Naive thymus-derived CD8-positive, alpha-beta T cell (primary cell): ENCODE measurements at places on chromosomes 2 and 18. TPM values are rescaled to one million over a fixed set of nuclear protein-coding genes. Genes with fewer than 3 reads are reported as not detected.
A peak's percentile ranks its signal among the peaks of the same experiment; 100 is the strongest.

- DNase-seq = no peak
Observed at GRCh38 chr18:22314001-22314400, 103.7 kb downstream of the CTAGE1 start.

DNA sequence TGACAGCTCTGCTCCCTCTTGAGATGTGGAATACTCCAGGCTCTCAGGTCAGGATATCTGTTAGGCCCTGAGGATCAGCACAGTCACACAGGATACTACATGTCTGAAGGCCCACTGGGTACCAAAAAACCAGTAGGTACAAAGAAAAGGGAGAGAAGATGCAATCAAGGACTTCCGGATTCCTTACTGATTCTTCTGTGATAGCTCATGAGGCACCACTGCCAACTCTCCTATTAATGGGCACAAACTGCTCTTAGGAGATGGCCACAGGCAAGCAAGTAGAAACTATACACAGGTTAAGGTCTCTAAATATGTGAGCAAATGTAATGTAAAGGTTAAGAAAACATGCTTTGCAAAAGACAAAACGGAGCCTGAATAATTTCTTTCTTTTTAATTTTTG lies 3.5 kb downstream of the TMEM127 start:
- no peak for DNase-seq

DNA sequence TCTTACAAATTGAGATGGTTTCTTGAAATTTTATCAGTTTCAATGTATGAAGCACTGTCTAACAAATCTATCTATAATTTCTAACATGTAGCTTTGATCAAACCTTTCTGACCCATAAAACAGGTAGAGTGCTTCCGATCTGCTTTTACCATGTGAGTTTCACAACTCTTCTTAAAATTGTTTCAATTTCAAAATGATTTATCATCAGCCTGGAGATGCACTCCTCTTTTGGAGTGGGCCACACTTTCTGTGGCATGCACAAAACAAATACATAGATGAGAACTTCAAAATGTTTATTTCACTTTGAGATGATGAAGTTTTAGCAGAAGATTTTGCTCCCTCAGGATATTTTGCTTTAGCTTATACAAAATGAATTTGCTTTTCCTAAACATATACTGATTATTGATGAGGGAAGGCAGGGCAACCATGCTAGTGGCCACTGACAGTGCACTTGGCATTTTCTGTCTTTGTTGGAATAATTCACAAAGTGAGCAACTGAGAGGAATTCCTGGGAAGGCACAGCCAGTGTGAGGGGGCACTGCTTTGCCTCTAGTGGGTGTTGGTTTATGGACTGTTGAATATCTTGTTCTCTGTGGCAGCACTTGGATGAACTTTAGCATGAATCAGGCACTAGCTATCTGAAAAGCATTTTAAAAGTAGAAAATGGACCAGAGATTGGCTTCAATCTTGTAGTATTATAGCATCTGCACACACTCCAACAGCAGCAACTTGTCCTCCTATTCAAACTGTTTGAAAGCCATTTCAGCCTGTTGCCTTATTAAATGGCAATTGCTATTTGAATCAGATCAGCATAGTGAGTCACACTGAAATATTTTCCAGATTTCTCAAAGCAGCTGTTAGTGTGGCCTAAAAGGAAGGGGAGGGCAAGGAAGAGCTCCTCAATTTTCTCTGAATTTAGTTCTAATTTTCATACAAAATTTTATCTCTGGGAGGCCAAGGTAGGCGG lies 193.2 kb downstream of the CCDC85A start:
- DNase-seq = no peak

DNA sequence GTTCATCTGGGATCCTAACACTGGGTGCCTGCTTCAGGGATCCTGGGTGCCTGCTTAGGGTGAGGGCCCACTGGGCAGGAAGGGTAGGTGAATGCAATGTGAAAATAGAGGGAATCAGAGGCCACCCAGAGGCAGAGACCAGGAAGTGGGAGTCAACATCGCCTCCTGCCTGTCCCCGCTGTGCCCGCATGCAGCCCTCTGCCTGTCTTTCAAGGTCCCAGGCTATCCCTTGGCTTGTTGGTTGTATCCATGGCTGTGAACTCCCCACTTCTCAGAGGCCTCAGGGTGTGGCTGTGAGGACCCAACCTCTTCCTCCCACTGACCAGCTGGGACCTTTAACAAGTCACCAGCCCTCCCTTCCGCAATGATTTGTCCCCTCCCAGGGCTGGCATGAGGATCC lies 26.5 kb downstream of the PSD4 start:
- DNase-seq = no peak

DNA sequence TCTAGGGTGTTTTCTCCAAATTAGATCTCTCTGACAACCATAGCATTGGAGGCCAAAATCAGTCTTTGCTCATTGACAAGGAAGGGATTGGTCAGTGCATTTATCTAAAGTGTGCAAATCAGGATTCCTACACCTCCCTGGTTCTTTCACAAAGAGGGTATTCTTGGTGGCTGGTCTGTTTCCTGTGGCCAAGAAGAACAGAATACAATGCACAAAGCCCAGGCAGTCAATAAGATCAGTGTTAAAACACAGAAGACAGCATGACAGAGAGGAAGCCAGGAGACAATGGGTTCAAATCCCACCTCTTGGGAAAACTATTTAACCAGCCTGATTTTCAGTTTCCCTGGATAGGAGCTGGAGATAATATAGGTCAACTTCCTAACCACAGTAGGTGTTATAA lies 46.1 kb upstream of the THOC1 start:
- DNase-seq = no peak

DNA sequence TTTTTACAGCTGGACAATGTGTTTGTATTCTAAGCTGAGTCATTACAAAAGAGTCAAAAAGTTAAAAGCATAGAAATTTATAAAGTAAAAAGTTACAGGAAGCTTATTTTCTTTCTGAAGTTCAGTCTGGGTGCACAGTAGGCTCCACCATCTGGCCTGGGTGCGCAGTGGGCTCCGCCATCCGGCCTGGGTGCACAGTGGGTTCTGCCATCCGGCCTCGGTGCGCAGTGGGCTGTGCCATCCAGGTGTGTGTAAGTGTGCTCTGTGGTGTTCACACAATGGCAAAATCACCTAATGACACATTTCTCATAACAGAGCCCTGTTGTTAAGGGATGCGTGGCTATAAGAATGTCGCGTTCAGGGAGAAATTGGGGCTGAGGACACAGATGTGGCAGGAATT lies 195.5 kb downstream of the ANKRD30B start:
- no peak for DNase-seq

- DNase-seq = no peak
Observed at GRCh38 chr2:207531032-207531952, 1.5 kb downstream of the CREB1 start.

GRCh38 chr2:1748741-1749488 lies 4.6 kb upstream of the PXDN start:
- DNase-seq = no peak

DNA sequence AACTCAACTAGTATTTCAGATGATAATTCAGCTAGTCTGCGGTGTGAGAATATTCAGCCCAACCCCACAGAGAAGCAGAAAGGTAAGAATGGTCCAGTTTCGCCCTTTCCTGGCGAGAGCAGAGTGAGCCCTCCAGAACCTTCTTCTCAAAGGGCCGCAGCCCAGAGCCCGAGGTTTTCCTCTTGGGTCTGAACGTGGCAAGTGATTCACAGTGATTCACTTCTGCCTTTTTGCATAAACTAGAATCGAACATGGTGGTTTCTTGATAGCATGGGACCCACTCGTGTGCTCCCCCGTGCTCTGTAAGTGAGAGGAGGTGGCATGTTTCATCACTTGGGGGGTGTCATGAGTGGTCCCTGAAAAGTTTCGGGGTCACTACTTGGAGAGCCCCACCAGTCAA lies 24.2 kb downstream of the TRAF3IP1 start:
- no peak for DNase-seq

DNA sequence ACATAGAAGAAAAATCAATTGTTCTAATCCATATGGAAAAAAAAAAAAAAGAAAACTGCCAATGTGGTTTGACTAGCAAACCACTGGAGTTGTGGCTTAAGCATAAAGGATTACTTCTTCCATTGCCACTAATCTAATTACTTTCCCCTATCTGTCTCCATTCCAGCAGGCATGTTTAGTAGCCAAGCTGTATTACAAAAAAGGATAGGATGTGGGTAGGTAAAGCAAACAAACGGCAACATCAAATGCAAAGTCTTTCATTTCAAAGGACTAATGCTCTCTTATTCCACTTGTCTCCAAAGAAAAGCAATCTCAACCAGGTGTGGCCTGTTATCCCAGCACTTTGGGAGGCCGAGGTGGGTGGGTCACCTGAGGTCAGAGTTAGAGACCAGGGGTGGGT lies 36.5 kb downstream of the SLC8A1 start:
- no peak for DNase-seq

DNA sequence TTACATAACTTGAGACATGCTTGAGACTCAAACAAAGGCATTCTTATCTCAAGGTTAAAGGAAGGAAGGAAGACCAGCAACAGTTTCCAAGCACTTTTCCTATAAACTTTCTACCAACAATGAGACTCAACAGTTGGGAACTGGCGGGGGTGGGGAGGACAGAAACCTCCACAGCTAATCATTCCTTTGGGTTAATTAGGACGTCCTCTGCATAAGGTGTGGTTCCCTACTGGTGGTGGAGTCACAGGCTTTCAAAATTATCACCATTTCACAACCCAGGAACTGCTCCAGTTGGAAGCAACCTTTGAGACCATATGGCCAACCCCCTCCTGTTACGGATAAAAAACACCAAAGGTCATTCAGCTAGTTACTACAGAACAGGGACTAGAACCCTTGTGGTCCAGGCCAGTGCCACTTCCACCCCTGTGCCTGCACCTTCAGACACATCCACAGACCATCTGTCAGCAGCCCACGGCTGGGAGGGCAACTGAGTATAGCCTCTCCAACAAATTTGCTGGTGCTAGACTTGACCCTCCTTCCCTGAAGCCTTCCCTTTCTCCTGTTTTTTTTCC lies 30.1 kb upstream of the ATL2 start:
- DNase-seq = no peak

- DNase-seq = no peak
Observed at GRCh38 chr2:53777134-53777533, 9.5 kb downstream of the CHAC2 start.

DNA sequence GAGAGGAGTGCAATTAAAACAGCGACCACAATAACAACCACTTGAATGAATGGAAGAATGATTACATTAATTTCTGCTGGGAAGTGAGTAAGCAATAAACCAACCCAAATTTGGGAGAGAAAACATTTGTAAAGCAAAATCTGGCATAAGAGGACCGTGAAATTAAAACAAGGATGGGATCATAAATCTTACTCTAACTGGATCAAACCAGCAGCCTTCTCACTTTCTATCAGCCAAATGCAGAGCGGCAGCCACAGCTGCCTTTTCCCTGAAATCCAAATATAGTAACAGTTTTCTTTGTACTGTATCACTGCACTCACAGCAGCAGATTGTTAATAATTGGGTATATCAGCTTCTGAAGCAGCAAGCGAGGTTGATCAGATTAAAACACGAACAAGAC lies 245.2 kb upstream of the REG3G start:
- no peak for DNase-seq

- no peak for DNase-seq
Observed at GRCh38 chr2:158391876-158392275, 64.7 kb downstream of the CCDC148 start.

GRCh38 chr2:32946314-32947075 lies at the start of gene LTBP1:
LTBP1 (plus strand) TSS chr2:32946953; CDS start chr2:32947325, 372 bp downstream.
- DNase-seq = peak; percentile 23

DNA sequence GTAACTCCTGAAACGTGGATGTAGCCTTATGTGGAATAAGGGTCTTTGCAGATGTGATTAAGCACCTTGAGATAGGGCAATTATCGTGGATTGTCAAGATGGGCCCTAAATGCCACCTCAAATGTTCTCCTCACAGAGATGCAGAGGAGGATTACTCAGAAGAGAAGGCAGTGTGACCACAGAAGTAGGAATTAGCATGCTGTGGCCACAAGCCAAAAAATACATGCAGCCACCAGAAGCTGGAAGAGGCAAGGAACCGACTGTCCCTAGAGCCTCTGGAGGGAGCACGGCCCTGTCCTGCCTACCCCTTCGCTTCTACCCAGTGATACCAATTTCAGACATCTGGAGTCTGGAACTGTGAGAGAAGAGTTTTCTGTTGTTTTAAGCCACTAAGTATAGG lies 47.3 kb upstream of the MGAT5 start:
- DNase-seq = no peak

GRCh38 chr2:220424561-220424960 lies 797.1 kb downstream of the SLC4A3 start:
- no peak for DNase-seq

DNA sequence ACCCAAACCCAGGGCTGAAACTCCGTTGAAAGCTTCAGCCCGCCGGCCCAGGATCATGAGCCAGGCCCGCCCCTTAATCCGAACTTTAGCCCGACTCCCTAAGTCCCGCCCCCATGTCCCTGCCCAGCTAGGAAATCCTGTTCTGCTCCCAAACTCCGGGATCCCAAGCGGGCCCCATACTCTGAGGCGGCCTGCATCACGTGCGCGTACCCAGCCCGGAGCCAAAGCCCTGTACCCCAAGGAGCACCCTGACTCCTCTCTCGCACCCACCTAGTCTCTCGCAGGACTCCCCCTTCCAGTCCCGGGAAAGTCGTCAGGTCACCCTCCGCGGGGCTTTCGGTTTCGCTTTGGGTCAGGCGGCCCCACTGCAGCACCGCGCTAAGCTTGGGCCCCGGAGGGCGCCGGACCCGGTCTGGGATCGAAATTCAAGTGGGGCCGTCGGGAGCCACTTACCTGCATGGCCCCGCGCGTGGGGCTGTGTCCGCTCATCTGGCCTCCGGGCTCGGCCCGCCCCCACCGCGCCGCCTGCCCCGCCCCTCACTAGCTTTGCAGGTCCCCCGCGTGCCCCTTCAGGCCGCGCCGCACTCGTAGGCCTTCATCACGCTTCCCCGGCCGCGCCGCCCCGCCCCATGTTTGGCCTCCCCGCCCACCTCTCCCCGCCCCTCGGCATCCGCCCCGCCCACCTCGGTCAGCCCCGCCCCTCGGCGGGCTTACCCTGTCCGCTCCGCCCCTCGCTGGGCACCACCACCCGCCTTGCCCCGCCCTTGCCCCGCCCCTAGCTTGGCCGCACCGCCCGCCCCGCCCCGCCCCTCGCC lies at the start of gene DNPEP:
DNPEP (minus strand) TSS at position 607 of the 815 bp plus-strand sequence; CDS start at position 489, 118 bp downstream.
- peak; percentile 95 for DNase-seq

Gene BMP10
- not detected for total RNA-seq

Gene AKAIN1
- total RNA-seq = not detected

Gene KCNK3
- total RNA-seq = not detected

Gene ANTXR1
- 0.08 TPM for total RNA-seq

Gene RAX
- not detected for total RNA-seq

Gene CACNB4
- 0.58 TPM for total RNA-seq

Gene TAF1B
- total RNA-seq = 15.9 TPM

Gene RAB27B
- not detected for total RNA-seq

Gene CTDSP1
- total RNA-seq = 144 TPM

Gene RIT2
- total RNA-seq = not detected

Gene AGXT
- total RNA-seq = not detected

Gene DHRS9
- not detected for total RNA-seq

Gene TWSG1
- 7.7 TPM for total RNA-seq

Gene RAPGEF4
- 1.2 TPM for total RNA-seq

Gene SPAST
- total RNA-seq = 24.9 TPM

Gene HOXD12
- not detected for total RNA-seq

Gene CD28
- total RNA-seq = 133 TPM

Gene DTNB
- 31.5 TPM for total RNA-seq

Gene SDC1
- not detected for total RNA-seq

Gene PSME4
- 58.1 TPM for total RNA-seq

Gene CROCC2
- total RNA-seq = not detected

Gene ORC4
- 66.2 TPM for total RNA-seq
